ENCODE measurements at places on chromosomes 7 and 10.

GRCh38 chr7:42483886-42484285 is 246.9 kb upstream of the GLI3 start:
- no peak for DNase-seq

- no peak for DNase-seq
Observed at GRCh38 chr10:6642876-6643275, 62.8 kb upstream of the PRKCQ start.

DNA sequence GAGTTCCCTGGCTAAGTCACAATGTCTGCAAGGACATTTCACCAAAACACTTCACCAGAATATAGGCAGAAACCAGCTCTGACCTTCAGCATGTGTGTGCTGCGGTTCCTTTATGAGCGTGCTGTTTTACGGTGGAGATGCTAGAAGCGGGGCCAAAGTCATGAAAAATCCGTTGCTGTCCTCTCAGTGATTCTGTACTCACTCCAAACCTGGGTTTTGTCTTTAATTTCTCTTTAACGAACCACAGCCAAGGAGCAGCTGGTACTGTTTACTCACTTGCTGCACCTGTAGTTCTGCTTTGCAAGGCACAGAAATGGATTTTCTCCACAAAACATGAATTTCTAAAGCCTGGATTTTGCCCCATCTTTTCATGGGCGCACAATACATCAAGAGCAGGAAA is 639.9 kb downstream of the PHTF2 start:
- no peak for DNase-seq

- DNase-seq: no peak
Observed at GRCh38 chr10:118439824-118440223, 97.7 kb upstream of the FAM204A start.

DNA sequence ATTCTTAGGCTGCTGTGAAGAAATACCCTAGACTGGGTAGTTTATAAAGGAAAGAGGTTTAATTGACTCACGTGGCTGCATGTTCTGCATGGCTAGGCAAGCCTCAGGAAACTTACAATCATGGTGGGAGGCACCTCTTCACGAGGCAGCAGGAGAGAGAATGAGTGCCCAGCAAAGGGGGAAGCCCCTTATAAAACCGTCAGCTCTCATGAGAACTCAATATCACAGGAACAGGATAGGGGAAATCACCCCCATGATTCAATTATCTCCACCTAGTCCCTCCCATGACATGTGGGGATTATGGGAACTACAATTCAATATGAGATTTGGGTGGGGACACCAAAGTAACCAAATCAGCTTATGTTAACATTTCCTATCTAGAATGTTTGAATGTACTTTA is 259.2 kb downstream of the TWIST1 start:
- DNase-seq: no peak

DNA sequence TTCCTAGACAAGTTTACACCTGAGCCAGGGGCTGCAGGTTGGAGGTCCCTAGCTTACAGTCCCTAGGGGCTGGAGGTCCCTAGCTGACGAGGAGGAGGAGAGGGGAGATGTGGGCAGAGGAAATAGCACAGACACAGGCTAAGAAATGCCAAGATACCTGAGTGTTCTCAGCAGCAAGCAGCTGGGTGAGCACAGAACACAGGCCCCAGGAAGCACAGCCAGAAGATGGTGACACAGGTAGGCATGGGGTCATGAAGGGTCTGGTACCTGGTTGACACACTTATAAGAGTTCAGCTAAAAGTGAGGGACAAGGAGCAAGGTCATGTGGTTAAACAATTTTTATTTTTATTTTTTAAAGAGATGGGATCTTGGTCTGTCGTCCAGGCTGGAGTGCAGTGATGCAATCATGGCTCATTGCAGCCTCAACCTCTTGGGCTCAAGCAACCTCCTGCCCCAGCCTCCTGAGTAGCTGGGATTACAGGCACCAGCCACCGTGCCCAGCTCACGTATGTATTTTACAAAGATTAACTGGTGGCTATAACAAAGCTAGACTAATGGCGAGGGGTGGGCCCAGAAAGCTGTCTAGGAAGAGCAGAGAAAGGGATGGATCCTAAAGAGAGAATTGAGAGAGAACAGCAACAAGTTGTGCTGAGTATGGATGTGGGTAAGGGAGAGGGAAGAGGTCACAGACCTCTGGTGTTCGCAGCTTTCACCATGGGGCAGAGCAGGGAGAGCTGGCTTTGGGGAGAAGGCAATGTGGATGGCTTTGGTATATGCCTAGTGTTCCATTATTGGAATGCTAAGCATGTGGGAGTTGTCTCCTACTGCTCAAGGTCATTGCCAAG is 140.3 kb upstream of the KLF14 start:
- no peak for DNase-seq

DNA sequence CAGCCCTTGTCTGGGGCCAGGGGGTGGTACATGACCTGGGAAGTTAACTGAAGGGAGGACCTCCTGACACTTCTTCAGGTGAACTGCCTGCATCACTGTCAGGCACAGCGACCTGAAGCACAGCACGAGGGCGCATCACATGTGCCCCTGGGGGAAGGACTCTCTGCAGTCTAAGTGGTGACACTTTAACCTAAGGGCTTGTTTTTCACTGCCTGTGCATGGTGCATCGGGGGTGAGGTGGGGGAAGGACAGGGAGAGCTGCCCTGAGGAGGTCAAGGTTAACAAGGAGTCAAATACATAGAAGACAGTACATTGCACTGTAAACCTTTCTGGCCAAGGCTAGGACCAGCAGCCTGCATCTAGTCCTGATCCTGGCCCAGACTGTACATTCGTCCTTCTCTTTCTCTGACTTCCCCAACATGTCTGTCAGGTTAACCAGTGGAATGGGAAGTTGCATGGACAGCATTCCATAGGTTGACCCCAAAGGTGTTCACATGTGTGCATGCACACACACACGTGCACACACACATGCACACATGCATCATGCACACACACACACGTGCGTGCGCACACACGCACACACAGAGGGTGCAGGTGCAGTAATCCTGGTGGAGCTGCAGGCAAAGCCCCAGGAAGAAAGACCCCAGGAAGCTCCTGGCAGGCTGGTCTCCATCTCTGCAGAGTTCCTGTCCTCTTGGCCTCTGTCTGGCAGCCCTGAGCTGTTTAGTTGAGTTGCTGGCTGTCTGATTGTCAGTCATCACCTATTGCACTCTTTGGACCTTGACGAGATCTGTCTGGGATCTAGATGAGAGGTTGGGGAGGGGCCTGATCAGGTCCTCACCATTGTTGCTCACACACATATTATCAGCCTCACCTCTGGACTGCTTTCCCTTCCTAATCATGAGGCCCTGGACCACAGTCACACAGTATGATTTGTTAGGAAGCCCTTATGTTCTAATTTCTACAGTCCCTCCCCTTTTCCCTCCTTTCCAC is 37.8 kb downstream of the WDFY4 start:
- no peak for DNase-seq

DNA sequence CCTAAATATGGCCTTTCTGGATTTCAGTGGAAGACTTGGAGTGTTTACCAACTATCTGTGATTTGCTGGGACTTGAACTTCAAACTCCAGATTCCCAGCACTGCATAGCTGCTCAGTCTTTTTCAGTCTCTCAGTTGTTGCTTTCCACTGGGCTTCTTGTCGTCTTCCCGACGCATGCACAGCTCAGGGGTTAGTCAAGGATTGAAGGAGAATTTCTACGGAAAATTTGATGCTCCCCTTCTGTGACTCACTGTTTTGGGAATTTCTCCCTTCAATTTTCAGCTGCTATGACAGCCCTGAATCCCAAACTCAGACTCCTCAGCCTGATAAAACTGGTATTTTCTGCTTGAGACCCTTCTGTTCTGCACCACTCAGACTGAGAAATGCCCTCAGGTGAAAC is 91.7 kb downstream of the CYP26A1 start:
- DNase-seq: no peak

DNA sequence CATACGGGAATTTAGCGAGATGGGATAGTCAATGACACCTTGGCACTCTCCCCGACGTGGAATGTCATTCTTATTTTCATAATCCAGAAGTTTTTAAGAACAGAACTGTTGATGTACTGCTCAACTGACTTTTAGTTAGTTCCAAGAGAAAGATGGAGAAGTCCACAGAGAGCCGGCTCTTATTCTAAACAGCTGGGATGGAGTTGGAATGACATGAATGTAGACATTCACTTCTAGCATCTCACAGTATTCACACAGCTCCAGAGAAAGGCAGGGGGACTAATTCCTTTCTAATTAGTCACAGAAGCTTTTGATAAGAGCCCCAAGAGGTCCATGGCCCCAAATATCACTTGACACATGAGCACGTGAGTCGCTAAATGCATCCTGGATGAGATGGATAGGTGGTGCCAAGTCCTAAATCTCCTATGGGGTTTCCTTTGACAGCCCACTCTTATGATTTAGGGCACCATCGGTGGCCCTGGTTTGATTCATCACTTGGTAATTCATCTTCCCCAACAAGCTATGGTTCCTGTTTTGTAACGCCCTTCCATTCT is 420.3 kb upstream of the AUTS2 start:
- no peak for DNase-seq

DNA sequence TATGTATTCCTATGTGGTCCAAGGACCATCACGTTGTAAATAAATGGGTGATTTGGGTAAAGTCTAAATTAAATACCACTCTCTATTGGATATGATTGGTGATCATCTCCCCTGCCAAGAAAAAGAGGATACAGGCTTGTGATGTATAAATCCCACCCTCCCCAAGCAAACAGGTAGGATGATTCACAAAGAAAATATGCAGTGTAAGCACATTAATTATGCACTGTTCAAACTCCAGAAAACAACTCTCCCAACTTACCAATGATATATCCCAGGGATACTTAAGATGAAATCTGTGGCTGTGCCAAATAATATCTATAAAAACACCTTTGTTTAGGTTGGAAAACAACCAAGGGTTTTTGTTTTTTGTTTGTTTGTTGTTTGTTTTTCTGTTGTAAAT is 795.9 kb downstream of the XPNPEP1 start:
- no peak for DNase-seq

- no peak for DNase-seq
Observed at GRCh38 chr10:103480521-103480920, 1.5 kb upstream of the CALHM3 start.

GRCh38 chr7:100691676-100692577 is 2.1 kb downstream of the GIGYF1 start:
- DNase-seq: peak; percentile 91

- no peak for DNase-seq
Observed at GRCh38 chr7:116500078-116500853, 728 bp downstream of the CAV2 start.

- DNase-seq: no peak
Observed at GRCh38 chr7:31764462-31764861, 77.4 kb downstream of the PPP1R17 start.

- no peak for DNase-seq
Observed at GRCh38 chr7:10117815-10118214, 855.9 kb upstream of the PHF14 start.

DNA sequence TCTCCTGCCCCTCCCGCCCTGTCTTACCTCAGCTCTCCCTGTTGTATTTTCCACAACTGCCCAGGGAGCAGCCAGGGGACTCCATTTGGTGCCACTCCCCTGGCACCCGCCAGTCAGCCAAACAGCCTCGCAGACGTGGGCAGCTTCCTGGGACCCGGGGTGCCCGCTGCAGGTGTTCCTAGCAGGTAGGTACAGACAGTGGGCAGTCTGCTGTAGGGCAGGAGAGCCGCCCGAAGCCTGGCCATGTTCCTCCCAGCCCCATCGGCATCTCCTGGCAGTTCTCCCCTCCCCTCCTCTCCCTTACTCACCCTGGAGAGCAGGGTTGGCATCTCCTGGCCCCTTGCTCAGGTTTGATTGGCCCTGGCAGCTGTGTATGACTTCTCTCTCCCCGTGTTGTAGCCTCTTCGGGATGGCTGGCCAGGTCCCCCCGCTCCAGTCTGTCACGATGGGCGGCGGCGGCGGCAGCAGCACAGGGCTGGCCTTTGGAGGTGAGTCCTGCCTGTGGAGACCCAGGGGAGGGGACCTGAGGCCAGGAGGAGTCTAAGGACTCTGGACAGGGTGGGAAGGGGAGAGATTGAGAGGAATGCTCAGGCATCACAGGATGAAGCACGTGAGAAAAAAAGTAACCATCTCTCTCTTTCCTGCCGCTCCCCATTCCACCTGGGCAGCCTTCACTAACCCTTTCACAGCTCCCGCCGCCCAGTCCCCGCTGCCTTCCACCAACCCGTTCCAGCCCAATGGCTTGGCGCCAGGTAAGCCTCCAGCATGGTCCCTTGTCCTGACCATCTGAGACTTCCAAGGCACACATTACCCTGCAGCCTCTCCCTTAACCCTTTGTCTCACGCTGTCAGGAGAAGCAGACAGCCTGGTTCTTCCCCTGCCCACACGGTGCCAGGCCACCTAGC is 11.3 kb downstream of the SAP25 start:
- no peak for DNase-seq

GRCh38 chr10:107011105-107011504 is 153.4 kb downstream of the SORCS1 start:
- no peak for DNase-seq

GRCh38 chr10:133095586-133095985 is 7.9 kb downstream of the ADGRA1 start:
- DNase-seq: no peak

DNA sequence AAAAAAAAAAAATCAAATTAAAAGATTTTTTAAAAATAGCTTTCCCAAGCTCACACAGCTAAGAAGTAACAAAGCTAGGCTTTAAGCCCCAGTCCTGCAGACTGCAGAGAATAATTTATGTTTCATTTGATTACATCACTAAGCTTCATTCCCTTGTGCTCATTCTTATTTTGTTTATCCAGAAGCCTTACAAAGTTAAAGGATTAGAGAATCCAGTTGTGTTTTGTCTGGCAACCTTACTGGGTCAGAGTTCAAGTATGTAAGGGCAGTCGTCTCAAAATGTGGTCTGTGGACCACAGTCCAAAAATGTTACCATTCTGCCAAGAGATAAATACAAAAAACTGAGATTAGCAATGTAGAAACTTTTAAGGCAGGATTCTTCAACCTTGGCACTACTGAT is 32.1 kb upstream of the EZH2 start:
- no peak for DNase-seq

GRCh38 chr10:104077247-104077646 is 8.4 kb downstream of the COL17A1 start:
- DNase-seq: no peak

DNA sequence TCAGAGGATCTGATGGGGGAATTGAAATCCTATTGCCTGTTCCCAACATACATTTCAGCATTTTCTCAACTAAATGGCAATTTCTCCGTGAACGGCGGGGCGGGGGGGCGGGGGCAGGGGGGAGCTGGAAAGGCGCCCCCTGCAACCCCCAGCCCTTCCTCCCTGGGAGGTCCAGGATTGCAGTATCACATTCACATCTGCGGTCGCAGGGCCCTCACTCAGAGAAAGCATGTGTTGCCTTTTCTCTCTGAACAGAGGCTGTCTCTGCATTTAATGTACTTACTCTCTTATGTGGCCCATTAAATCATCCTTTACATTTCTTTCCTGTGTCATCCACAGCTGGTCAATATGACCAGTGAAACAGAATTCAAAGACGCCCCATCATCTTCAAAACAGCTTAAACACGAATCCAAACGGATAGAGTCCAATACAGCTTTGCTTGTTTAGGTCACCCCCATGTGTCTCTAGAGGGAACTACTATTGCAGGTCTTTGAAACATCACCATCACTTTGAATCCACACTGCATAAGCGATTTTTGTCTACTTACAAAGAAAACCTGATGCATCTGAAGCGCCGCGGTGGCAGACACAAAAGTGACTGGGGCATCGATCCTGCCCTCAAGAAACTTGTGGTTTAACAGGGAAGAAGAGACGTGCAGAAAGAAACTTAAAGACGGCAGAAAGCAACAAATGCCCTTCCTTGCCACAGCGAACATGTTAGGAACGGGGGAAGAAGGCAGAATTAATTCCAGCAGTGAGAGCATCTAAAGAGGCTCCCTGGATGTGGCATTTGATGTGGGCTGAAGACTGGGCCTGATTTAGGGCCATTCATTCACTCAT is 17.0 kb upstream of the ECHDC3 start:
- DNase-seq: no peak
